ENCODE measurements at places on chromosomes 12 and 14.

GRCh38 chr12:51942056-51942455 lies 9.4 kb upstream of the ACVR1B start:
- no peak for DNase-seq

DNA sequence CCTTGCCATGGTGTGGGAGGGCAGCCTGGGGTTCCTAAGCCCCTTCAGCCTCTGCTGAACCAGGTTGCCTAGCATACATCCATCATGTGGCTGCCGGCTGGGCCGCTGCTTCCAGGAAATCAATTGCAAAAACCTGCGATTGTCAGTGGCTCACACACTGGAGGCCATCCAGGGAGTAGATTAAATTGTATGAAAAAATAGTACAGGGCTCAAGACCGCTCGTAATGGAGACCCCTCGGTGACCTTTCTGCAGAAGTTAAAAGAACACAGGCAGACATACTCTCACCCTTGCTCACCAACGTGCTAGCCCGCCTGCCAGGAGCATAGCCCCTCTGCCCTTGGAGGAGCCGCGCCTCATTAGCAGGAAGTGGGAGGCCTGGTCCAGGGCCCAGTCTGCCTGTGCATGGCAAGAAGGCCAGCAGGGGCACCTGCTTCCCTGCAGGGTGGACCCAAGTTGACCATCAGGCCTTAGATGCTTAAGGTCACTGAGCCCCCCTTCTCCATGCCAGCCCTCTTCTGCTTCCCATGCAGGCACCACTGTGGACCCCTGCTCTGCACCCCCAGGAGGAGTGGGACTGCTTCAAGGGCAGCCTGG lies 31.4 kb upstream of the CIPC start:
- DNase-seq, result no peak

- DNase-seq, result no peak
Observed at GRCh38 chr14:95557291-95557690, 22.4 kb downstream of the GLRX5 start.

DNA sequence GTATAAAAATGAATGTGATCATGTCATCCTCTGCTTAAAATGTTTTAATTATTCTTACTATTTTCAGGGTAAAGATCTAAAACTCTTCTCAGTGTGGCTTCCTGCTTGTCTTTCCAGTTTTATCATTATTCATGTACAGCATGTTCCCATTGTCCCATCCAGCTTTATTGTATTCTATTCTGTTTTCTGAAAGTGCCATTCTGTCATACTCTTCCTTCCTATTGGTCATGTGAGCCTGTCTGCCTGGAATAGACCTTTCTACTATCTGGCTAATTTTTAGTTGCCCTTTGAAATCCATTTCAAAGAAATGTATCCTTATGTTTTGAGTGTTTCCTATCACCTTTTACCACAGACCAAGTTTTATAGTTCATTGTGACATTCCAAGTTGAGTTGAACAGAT lies 34.9 kb downstream of the PALS1 start:
- DNase-seq, result no peak

DNA sequence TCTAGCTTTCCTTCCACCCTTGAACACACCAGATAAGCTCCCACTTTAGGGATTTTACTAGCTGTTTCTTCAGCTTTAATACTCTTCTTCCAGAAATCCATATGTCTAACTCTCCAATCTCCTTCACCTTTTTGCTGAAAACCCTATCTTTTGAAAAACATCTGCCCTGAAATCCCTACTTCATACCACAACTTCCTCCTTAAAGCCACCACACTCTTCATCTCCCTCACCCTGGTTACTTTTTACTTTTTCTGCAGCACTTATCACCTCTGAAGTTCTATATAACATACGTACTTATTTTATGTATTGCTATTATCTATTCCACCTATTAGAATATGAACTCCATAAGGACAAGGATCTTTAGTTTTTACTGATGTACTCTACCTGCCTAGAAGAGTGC lies 28.6 kb upstream of the PTPRQ start:
- DNase-seq, result no peak

- no peak for DNase-seq
Observed at GRCh38 chr12:75975702-75976101, 55.9 kb downstream of the PHLDA1 start.

- DNase-seq, result no peak
Observed at GRCh38 chr12:132140501-132140900, 3.6 kb downstream of the DDX51 start.

DNA sequence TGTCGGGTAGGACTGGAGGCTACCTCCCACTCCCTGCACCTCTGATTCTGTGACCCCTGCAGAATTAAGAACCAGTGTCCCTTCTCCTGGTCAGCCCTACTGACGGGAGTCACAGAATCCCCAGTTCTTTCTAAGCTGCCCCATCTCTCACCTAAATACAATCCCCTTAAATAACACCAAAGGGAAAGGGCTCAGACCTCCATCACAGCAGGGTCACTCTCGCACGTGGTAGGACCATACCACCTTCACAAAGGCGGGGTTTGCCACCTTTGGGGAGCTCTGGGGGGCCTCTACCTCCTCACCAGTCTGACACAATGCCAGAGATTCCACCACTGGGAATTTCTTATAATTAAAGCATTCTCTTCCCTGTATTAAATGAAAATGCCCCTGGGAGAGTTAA lies 35.6 kb downstream of the DAD1 start:
- no peak for DNase-seq

DNA sequence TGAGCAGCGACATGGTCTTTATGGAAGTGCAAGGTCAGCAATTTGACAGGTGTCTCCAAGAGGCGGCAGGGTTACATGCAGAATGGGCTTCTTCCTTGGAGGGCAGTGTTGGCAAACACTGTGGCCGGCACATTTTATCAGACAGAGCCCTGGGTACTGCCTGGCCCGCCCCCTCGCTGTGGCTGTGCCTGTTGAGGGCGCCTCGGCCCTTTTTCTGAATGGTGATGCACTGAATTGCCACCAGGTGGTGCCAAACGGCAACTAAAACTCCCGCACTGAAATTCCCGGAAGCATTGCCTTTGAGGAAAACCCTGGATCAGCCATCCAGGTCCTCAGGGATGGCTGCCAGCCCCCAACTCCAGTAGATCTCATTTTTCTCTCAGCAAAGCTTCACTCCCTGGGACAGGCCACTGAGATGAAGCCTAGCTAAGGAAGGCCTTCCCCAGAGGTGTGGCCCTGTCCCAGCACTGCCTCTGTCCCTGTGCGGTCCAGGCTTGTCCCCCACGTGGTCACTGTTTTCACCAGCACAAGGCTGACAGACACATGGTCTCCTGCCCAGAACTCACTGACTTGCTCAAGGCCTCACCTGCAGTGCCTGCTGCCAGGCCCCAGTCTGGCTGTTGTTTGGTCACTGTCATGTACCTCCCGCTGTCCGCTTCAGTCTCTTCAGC lies 73.6 kb downstream of the TESC start:
- peak; percentile 87 for DNase-seq

DNA sequence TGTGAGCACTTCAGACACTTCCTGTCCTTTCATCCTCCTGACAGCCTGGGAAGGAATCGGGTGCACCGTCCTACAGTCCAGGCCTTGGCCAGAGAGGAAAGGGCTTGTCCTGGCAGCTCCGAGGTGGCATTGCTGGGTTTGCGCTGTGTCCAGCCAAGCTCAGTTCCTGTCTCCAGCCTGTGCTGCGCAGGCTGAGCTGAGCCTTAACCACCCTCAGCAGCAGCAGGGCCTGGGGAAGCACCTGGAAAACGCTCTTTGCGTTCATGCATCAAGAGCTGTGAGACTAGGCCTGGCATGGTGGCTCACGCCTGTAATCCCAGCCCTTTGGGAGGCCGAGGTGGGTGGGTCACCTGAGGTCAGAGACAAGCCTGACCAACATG lies 33.7 kb upstream of the EML1 start:
- no peak for DNase-seq

GRCh38 chr14:93943052-93943451 lies 15.9 kb downstream of the FAM181A start:
- DNase-seq, result no peak

DNA sequence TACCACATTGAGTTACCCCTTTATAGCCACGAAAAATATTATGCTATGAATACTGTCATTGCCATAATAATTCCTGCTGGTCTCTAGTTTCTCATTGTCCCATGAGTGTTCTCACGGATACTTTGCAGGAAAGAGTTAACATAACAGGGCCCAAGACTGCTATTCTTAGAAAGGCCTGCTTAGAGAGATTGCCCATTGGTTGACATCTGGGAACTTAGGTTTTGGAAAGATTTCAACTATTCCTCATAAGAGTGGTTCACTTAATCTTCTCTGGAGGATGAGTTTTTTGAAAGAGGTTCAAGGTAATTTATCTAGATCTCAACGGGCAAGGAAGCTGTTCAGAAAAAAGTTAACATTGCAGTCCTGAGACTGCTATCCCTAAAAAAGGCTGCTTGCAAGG lies 18.4 kb upstream of the PRPF39 start:
- DNase-seq, result peak; percentile 34

DNA sequence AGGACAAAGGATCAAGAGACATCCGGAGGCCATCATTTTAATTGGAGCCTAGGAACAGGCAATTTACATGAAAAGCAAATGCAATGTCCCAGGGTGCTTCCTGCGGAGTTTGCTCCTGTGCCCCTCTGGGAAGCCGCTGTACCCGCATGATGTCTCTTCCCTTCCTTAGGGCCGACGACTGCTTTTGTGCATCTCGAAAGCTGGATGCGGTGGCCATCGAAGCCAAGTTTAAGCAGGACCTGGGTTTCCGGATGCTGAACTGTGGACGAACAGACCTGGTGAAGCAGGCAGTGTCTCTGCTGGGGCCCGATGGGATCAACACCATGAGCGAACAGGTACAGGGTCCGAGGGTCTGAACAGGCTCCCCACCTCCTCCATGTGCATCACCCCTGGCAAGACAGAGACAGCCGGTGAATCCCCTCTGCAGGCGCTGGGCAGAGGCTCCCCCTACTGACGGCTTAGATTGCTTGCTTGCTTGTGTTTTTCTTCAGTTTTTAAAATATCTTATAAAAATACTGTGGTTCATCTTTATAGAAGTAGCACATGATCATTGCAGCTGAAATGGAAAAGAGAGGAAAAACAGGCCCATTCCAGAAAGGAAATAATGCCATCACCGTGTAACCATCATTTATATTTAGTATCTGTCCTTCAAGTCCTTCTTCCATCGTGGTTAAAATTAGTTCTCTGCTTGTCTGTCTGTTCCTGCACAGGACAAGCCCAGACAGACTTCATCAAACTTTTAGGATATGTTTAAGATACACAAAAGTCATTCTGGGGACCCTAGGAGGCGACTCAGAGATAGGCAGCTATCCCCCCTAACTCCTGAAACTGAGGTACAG lies 75.4 kb upstream of the PWP1 start:
- peak; percentile 71 for DNase-seq

GRCh38 chr12:51098611-51099010 lies 15.2 kb upstream of the CSRNP2 start:
- DNase-seq, result no peak

GRCh38 chr12:29640589-29641345 lies 143.0 kb downstream of the TMTC1 start:
- no peak for DNase-seq

GRCh38 chr14:41899416-41899815 lies 292.7 kb downstream of the LRFN5 start:
- peak; percentile 49 for DNase-seq

DNA sequence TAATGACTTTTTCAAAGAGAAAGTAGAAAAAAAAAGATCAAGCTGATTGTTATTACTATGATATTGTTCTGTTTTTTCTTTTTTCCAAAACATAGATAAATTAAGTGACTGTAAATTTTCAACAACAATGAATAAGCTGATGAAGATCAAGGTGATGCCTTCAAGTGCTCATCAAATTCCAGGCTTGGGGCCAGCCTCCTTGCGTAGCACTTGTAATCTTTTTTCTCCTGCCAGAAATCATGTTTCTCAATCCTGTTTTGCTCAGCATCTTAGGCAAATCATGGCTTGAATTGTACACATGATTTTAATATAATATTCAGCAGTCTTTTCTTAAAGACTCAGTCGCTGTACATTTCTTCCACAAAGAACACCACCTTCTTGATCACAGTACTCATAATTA lies 333.2 kb downstream of the NPAS3 start:
- peak; percentile 16 for DNase-seq

- DNase-seq, result no peak
Observed at GRCh38 chr14:104638190-104638589, 33.6 kb upstream of the TMEM179 start.

GRCh38 chr12:115386946-115387345 lies 703.0 kb upstream of the TBX3 start:
- DNase-seq, result no peak

DNA sequence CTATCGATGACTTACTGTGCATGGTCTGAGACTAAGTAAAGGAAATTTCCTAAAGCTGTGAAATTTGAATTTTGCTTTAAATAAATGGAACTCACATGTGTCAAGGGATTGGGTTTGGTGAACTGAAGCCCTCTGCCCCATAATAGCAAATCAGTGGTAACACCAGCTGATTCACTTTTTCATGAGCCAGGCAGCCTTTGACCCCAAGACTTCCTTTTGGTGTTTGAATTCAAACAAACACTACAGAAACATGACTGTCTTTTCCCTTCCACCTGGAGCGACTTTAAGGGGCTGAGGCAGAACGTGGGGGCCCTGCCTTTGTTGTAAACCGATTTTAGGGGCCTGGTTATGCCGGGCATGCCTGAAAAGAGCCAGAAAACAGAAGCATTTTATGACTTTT lies 28.8 kb downstream of the KCTD10 start:
- no peak for DNase-seq

GRCh38 chr14:102498678-102499265 lies 10.8 kb downstream of the ANKRD9 start:
- DNase-seq, result no peak

- DNase-seq, result peak; percentile 98
Observed at GRCh38 chr12:108691175-108691997, 39.9 kb downstream of the CORO1C start.

DNA sequence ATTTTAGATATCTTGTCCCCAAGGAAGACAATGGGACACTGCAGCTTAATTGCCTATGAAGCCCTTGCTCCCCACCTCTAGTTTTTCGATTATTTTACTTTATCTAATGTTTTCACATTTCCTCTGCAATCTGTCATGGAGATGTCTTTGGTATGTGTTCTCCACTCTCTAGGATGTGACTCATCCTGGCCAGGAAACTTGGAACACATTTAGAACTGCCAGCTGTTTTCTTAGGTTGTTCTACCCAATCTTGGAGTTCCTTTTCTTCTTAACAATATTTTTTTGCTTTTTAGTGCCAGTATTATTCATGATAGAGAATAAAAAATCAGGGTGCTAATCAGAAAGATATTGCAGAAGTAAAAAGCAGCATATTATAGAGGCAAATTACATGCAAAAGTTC lies 101.7 kb upstream of the CLEC14A start:
- DNase-seq, result no peak

- no peak for DNase-seq
Observed at GRCh38 chr14:31893221-31893757, 183.8 kb upstream of the ARHGAP5 start.

DNA sequence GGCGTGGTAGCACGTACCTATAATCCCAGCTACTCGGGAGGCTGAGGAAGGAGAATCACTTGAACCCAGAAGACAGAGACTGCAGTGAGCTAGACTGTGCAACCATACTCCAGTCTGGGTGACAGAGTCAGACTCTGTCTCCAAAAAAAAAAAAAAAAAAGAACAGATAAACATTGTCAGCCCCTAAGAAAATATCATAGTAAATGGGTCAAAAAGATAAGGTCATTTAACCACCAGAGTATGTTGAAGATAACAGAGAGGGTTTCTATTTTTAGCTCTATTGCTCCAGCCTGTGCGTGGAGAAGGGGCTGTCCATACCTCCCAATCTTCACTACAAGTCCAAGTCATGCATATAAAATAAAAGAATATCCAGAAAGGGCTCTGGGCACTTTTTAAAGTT lies 15.4 kb downstream of the LGMN start:
- DNase-seq, result no peak

- peak; percentile 69 for DNase-seq
Observed at GRCh38 chr12:76455582-76456345, 103.8 kb downstream of the OSBPL8 start.
